NCI-H1930 (cell line): ENCODE measurements at places on chromosomes 2 and 18.

- DNase-seq, result no peak
Measured at GRCh38 chr2:201188449-201188848, 5.5 kb downstream of the CASP10 start.

GRCh38 chr18:34726286-34727004 is 16.3 kb downstream of the DTNA start:
- no peak for DNase-seq

DNA sequence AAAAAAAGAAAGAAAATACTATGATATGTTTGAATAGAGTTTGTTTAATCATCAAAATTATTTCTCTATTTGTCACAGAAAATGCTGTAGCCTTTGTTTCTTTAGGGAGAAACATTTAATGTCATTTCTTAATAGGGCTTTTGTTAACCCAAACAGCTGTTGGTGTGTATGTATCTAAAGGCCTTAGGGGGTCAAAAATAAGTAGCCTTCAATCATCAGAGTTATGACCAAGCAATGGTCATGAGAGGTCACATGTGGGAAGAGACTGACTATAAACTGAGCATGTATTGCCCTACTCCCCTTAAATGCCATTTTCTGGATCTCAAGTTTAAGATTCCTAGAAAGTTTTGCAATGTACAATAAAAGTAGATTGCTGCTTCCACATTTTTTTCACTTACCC is 22.7 kb downstream of the HNMT start:
- DNase-seq, result no peak

GRCh38 chr2:118971245-118972122 is 29.5 kb downstream of the MARCO start:
- no peak for DNase-seq
